ENCODE measurements at places on chromosomes 13 and 19.

DNA sequence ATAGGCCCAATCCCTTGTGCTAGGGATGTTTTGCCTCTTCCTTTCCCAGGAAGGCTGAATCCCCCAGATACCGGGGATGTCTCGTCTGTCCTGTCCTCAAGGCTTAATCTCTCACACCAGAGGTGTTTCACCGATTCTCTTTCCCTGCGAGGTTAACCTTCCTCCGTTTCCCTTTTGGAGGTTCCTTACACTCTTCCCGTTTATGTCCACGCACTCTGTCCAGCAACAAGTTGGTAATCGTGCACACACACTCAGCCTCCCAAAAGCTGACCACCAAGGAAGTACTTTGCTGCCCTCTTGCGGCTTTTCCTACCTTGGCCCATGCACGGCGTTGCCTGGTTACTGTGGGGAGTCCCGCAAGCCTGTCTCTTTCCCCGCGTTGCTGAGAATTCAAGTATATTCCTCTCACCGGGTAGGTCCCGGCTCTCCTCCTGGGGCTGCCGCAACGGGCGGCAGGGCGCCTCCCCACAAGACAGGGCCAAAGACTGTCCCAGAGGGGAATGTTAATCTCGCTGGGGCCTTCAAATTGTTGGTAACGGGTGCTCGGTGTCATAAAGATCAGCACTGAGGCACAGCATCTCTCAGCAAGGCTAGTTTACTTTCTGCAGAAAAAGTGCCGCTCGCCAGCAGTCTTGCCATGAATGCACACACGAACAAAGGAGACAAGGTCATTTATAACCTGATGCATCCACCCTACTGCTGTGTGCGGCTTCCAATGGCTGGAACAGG is 36.7 kb upstream of the CD177 start:
- DNase-seq, result peak; percentile 6

GRCh38 chr19:2865334-2866100 is 1.6 kb upstream of the ZNF556 start:
- DNase-seq, result no peak

DNA sequence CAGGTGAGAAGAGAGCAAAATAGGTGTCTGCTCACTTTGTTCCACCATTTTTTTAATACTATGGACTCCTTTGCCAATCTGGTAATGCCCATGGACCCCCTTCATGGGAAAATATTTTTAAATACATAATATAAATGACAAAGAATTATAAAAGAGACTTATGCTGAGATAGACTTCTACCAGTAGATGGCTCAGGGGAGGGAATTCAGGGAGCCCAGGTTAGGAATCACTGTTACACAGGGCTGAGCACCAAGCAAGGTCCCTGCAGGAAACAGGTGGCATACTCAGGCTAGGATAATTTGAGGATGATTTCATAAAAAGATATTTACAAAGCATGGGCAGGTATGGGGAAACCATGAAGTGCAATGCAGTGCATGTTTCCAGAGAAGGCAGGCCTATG is 525.9 kb downstream of the FGF9 start:
- DNase-seq, result no peak

DNA sequence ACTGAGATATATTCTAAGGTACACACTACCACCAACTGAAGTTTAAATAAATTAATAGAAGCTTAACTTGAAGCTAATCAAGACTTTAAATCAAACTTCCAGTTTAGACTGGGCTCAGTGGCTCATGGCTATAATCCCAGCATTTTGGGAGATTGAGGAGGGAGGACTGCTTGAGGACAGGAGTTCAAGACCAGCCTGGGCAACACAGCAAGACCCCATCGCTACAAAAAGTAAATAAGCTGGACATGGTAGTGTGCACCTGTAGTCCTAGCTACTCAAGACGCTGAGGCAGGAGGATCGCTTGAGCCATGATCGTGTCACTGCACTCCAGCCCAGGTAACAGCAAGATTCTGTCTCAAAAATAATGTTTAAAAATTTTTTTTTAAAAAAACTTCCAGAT is 8.6 kb downstream of the KPNA3 start:
- no peak for DNase-seq

GRCh38 chr13:112346899-112347229 is 29.3 kb upstream of the SPACA7 start:
- no peak for DNase-seq

Measured in globus pallidus (tissue), 1 donor.